ENCODE measurements at places on chromosomes 5 and 9.

GRCh38 chr5:61273279-61273975 lies 58.6 kb upstream of the ZSWIM6 start:
- no peak for DNase-seq

GRCh38 chr9:121604654-121605053 lies 46.8 kb upstream of the DAB2IP start:
- DNase-seq: no peak

DNA sequence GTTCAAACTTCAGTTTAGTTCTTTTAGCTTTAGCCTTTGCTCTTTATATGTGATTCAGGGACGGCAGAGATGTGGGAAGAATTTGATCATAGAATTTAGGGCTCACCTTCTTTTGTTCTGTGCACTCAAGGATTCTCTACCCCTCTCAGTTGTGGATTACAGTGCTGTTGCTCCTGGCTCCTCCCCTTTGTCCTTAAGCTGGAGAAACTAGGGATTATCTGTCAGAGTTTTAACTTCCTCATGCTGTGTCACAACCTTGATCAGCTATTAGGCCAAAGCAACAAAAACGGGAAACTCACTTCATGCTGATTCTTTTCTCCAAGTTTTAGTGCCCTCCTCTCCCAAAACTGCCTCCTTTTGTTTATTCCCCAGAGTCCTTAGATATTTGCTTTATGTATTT lies 13.0 kb upstream of the PCDHAC2 start:
- DNase-seq: no peak

GRCh38 chr5:31995006-31995405 lies 179.1 kb downstream of the GOLPH3 start:
- DNase-seq: no peak

- peak; percentile 92 for DNase-seq
Observed at GRCh38 chr5:109911731-109912130, 222.0 kb downstream of the MAN2A1 start.

- no peak for DNase-seq
Observed at GRCh38 chr9:130422546-130422945, 22.2 kb upstream of the ASS1 start.

- peak; percentile 75 for DNase-seq
Observed at GRCh38 chr5:133220851-133221674, 169.2 kb downstream of the HSPA4 start.

- no peak for DNase-seq
Observed at GRCh38 chr5:39476843-39477220, 52.1 kb upstream of the DAB2 start.

DNA sequence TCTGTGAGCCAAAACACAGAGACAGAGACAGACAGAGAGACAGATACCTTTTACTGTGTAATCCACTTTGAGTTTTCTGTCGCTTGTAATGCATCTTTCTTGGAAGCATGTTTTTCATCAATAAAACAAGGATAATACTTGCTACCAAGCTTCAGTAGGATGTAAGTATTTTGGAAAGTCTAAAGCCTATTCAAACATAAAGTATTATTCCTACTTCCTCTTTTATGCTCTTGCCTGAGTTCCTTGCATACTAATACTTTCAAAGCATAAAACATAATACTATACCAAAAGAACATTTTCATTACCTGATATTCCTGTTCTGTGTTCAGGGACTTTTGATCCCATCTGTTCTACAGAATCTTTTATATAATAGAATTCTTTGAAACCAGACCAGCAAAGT lies 64.5 kb upstream of the SLC30A5 start:
- no peak for DNase-seq
